Endothelial cell of umbilical vein (primary cell): ENCODE measurements at places on chromosomes 7 and 10. TPM values are rescaled to one million over a fixed set of nuclear protein-coding genes. Genes with fewer than 3 reads are reported as not detected.

ZNF33A gene
- total RNA-seq: 13.2 and 14.5 TPM in 2 replicates

CFAP70 gene
- 0.12 and 0.27 TPM in 2 replicates for total RNA-seq

AKR1C8 gene
- not detected in 2 replicates for total RNA-seq

MPP7 gene
- total RNA-seq: 0.73 and 1.0 TPM in 2 replicates

HDAC9 gene
- total RNA-seq: 11.6 and 14.6 TPM in 2 replicates

USP6NL gene
- total RNA-seq: 26.9 and 29.2 TPM in 2 replicates

DNA sequence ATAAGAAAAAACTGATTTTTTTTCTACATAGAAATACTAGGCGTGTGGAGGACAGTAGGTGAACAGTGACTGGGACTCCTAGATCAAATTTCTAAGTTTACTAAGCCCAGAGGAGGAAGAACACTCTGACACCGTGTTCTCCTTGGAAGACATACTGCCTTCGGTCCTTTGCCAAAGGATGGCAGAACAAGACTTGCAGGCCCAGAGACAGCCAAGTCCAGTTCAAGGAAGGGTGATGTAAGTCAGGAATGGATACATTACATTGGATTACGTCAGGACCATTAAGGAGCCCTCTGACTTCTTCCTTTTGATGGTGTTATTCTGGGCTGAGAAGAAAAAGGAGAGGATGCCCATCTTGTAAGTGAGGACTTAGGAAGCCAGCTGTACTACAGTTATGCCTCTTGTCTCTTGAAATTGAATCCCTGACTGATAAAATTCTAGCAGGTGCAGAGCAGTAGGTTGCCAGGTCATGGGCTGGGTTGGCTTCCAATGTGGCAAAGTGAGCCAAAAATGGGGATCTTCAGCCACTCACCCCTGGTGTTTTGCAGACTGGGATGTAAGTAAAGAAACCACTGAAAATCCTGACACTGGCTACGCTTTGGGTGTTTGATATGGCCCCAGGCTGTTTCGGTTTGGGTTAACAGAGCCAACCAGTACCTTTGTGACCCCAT, 45.1 kb downstream of the RELN start:
- DNase-seq: no peak

GRCh38 chr7:68676813-68677535, 921.3 kb upstream of the AUTS2 start:
- DNase-seq: no peak

DNA sequence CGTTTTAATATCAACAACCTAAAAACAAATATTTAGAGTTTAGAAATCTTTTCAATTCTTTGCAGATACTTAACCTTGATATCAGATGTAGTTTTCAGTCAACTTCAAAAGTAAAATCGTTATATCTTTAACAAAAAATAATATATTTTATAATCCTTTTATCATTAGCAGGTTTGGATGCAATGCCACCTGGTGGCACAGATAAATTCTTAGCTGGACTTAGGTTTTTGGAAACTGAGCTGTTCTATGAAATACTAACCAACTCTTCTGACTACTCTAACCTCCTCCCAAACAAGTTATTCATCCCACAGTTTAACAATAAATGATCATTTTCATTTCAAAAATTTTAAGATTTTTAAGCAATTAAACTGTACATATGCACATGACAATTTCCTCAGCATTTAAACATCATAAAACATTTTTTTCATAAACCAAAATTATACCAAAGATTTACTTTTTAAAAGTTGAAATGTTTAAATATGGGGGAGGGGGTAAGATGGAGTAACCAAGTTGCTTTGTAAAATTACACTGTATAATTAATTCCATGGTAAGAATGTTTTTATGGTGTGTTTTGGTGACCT, 56.9 kb downstream of the HIBADH start:
- DNase-seq: peak; percentile 63

- peak; percentile 79 for DNase-seq
These were observed 53.4 kb upstream of the CAMK2B start for GRCh38 chr7:44378744-44379143.

- no peak for DNase-seq
These were observed 22.0 kb downstream of the GIMAP6 start for GRCh38 chr7:150610233-150610632.

- peak; percentile 26 for DNase-seq
These were observed 14.3 kb downstream of the GHRHR start for GRCh38 chr7:30977896-30978564.

- peak; percentile 96 for DNase-seq
These were observed 17.2 kb upstream of the UBE2H start for GRCh38 chr7:129969881-129970446.

DNA sequence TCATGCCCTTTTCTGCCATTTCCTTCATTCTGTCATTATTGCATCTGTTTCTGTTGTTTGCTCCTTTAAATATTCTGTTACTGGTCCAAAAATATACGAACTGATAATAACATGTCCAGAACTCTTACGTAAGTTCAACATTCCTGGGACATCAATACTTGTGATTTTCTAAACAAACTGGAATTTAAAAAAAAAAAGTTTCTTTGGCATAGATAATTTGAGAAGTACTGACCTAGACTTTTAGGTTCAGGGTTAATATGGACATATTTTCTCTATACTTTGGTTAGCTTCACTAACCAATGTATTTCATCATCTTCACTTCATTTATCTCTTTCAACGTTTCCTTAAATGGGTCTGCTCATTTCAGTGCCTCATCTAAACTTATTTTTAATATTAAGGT, 147.3 kb downstream of the JMJD1C start:
- DNase-seq: no peak

- no peak for DNase-seq
These were observed at the start of gene SLC29A4 for GRCh38 chr7:5282543-5283316. SLC29A4 (plus strand) TSS chr7:5282943; CDS start chr7:5287817, 4,874 bp downstream.
